Cardiac muscle cell (in vitro differentiated cells and primary cell): ENCODE measurements at places on chromosomes 6 and 20. TPM values are rescaled to one million over a fixed set of nuclear protein-coding genes. Genes with fewer than 3 reads are reported as not detected.
A peak's percentile ranks its signal among the peaks of the same experiment; 100 is the strongest.

GRCh38 chr20:58020656-58021454, 207.6 kb downstream of the ANKRD60 start:
- no peak for DNase-seq
- no peak overlapping the region for H3K27ac ChIP-seq
- H3K4me3 ChIP-seq, result no peak overlapping the region
- H3K27me3 ChIP-seq, result peaks cover 4% of the 10 kb centered on the region
- no peaks in the 10 kb centered on the region for H3K36me3 ChIP-seq

DNA sequence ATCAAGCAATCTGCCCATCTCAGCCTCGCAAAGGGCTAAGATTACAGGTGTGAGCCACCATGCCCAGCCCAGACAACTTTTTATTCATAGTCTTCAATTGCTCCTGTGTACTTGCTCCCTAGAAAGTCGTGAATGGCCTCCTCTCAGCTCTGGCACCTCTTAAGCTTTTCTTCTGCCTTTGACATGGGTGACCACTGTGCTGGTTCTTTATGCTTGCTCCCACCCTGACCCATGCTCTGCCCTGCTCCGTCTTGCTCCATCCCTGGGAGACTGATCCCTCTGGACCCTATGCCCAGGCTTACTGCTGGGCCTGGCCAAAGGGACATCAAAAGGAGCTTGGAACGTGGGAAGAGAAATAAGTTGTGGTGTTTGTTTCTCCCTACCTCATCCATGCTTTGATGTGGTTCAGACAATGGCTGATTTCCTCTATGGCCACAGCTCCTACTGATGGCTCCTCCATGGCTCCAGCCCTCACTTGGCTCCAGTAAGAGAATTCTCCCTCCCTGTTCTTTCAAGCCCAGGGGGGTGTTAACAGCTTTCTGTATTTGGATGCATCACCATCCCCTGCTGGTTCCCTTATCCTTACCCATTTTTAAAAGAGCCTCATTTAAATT, 7.7 kb upstream of the TREM2 start:
- H3K4me3 ChIP-seq, result no peak overlapping the region
- no peaks in the 10 kb centered on the region for H3K36me3 ChIP-seq
- no peaks in the 10 kb centered on the region for H3K27me3 ChIP-seq
- H3K4me1 ChIP-seq, result no peaks in the 10 kb centered on the region

DNA sequence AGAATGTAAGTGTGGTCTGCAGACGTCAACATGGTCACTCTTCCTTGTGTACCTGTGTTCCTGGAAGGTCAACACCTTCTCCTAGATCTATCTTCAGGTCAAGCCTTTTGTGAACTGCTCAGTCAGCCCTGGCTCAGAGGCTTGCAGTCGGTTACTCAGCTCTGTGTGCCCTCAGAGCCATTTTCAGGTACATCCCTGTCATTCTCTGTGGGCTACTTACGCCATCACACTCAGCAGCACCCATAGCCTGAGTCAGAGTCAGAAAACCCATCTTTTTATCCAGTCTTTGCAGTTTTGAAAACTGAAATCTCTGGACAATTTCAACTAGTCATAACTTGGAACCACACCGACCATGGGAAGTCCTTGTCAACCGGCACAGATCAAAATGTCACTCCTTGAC, 35.3 kb downstream of the TGM3 start:
- H3K27me3 ChIP-seq, result no peaks in the 10 kb centered on the region
- no peaks in the 10 kb centered on the region for H3K36me3 ChIP-seq
- H3K4me3 ChIP-seq, result no peak overlapping the region
- no peak overlapping the region for H3K27ac ChIP-seq

DNA sequence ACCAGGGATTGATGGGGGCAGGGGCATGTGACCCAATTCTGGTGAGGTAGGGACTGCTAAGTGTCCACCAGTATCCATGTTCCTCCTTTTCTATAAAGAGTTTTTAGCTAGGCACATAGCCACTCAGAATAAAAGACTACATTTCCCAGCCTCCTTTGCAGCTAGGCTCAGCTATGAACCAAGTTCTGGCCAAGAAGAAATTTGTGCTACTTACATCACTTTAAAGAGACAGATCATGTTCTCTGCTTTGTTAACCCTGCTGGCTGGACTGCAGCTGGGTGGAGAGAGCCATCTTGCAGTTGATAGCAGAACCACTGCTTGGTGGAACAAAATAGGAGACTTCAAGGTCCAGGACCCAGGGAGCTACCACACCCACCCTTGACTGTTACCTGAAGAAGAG, 5.3 kb upstream of the CCM2L start:
- H3K27ac ChIP-seq, result no peak overlapping the region
- no peaks in the 10 kb centered on the region for H3K36me3 ChIP-seq
- H3K27me3 ChIP-seq, result no peaks in the 10 kb centered on the region

DNA sequence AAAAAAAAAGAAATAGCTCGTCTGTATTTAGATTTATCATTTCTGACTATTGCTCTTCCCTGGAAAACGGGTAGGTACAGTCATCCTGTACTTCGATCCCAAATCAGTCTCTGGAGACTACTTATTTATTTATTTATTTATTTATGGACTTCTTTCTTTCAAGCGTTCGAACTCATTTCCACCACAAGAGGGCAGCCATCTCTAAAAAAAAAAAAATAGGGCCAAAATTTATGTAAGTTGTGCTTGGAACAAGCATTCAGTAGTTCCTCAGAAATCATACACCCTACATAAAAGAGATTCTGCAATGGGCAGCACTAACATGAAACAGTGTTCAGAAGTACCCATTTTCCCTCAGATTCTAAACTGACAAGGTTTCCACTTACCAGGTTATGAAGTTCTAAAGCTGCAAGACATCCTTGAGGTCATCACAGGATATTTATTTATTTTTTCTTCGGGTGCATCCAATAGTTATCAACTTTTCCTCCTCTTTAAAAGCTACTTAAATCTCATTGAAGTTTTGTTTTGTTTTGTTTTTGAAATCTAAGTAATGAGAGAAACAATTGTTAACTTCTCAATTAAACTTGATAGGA, 1.9 kb upstream of the BMP2 start:
- DNase-seq, result peak; percentile 53
- no peak overlapping the region for H3K27ac ChIP-seq
- H3K27me3 ChIP-seq, result no peaks in the 10 kb centered on the region
- peaks cover 12% of the 10 kb centered on the region for H3K4me1 ChIP-seq
- no peak overlapping the region for H3K4me3 ChIP-seq
- H3K36me3 ChIP-seq, result no peaks in the 10 kb centered on the region

GRCh38 chr20:25237610-25238318, 10.1 kb upstream of the PYGB start:
- H3K4me1 ChIP-seq, result peaks cover 11% of the 10 kb centered on the region
- H3K4me3 ChIP-seq, result no peak overlapping the region
- H3K27me3 ChIP-seq, result no peaks in the 10 kb centered on the region
- no peaks in the 10 kb centered on the region for H3K36me3 ChIP-seq
- no peak overlapping the region for H3K27ac ChIP-seq

- DNase-seq, result no peak
- H3K4me3 ChIP-seq, result no peak overlapping the region
- no peaks in the 10 kb centered on the region for H3K27me3 ChIP-seq
- H3K36me3 ChIP-seq, result no peaks in the 10 kb centered on the region
Observed at GRCh38 chr6:136086686-136087085, 163.4 kb downstream of the MTFR2 start.

GRCh38 chr6:149318581-149319286, 1.2 kb downstream of the TAB2 start:
- H3K4me3 ChIP-seq, result peak overlapping the region; percentile 93
- H3K27me3 ChIP-seq, result no peaks in the 10 kb centered on the region
- H3K4me1 ChIP-seq, result peaks cover 49% of the 10 kb centered on the region
- DNase-seq, result peak; percentile 59
- no peaks in the 10 kb centered on the region for H3K36me3 ChIP-seq

DNA sequence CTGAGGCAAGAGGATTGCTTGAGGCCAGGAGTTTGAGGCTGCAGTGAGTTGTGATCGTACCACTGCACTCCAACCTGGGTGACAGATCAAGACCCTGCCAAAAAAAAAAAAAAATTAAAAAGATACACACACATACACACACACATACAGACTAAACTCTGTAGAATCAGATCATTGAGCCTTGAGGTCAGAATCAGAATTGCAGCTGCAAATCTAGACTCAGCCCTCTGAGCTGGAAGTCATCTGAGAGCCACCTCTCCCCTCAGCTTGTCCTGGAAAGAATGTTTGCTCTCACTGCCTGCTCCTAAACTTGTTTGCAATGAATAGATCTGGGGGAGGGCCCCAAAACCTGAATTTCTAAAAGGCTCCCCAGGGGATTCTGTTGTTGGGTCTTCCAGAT, 41.4 kb upstream of the ANGPT4 start:
- H3K27me3 ChIP-seq, result no peaks in the 10 kb centered on the region
- no peak for DNase-seq
- H3K4me3 ChIP-seq, result no peak overlapping the region
- H3K27ac ChIP-seq, result no peak overlapping the region
- no peaks in the 10 kb centered on the region for H3K4me1 ChIP-seq

DNA sequence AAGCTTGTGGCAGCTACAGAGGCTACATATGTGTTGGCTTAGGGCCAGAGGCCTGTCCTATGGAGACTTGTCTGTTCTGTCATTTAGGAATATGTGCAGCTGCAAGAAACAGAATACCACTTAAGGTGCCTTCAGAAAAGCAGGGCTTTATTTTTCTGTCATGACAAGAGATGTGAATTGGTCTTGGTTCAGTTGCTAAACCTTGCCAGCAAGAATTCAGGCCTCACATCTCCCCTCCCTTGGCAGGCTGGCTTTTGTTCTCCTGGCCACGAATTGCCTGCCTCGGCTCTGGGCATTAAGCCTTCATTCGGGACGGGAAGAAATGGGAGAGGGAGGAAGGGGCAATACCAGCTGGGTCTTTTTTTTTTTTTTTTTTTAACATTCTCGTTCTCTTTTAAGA, 82.4 kb upstream of the TGM3 start:
- DNase-seq, result no peak
- no peak overlapping the region for H3K27ac ChIP-seq
- no peaks in the 10 kb centered on the region for H3K36me3 ChIP-seq
- peaks cover 3% of the 10 kb centered on the region for H3K27me3 ChIP-seq
- H3K4me1 ChIP-seq, result no peaks in the 10 kb centered on the region

DNA sequence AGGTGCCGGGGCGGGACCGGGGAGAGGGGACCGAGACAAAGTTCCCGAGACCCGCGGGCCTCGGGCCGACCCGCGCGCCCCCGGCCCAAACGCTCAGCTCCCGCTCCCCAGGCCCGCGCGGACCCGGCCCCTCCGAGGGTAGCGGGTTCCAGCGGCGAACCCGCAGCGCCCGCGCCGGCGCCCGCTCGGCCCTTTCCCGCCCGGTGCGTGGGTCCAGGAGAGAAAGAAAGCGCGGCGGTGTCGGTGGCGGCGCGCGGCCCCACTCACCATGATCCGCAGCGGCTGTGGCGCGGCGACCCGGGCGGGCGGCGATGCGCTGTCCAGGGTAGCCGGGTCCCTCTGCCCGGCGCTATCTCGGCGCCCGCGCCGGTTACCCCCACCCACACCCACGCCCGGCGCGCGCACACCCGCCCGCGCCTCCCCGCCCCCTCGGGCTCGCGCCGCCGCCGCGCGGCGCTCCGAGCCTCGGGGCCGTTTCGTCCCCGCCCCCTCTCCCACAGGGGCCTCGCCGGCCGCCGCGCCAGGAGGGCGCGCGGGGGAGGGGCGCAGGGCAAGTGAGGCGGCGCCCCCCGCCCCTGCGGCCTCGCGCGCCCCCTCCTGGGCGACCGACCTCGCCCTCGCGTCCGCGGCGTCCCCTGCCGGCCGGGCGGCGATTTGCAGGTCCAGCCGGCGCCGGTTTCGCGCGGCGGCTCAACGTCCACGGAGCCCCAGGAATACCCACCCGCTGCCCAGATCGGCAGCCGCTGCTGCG, at the start of gene ELOVL2:
ELOVL2 (minus strand) TSS at position 345 of the 751 bp plus-strand sequence; CDS start at position 270, 75 bp downstream.
- H3K4me1 ChIP-seq, result no peaks in the 10 kb centered on the region
- H3K27me3 ChIP-seq, result peaks cover 94% of the 10 kb centered on the region
- peak; percentile 83 for DNase-seq
- H3K36me3 ChIP-seq, result no peaks in the 10 kb centered on the region
- H3K27ac ChIP-seq, result no peak within 1 kb of the TSS

GRCh38 chr20:31560746-31561598, 44.1 kb upstream of the ID1 start:
- H3K4me3 ChIP-seq, result no peak overlapping the region
- no peaks in the 10 kb centered on the region for H3K4me1 ChIP-seq
- peak overlapping the region; percentile 32 for H3K27ac ChIP-seq
- peaks cover 17% of the 10 kb centered on the region for H3K36me3 ChIP-seq
- H3K27me3 ChIP-seq, result no peaks in the 10 kb centered on the region

GRCh38 chr6:56193846-56194245, 53.5 kb downstream of the COL21A1 start:
- no peaks in the 10 kb centered on the region for H3K27me3 ChIP-seq
- DNase-seq, result peak; percentile 27
- no peak overlapping the region for H3K27ac ChIP-seq

DNA sequence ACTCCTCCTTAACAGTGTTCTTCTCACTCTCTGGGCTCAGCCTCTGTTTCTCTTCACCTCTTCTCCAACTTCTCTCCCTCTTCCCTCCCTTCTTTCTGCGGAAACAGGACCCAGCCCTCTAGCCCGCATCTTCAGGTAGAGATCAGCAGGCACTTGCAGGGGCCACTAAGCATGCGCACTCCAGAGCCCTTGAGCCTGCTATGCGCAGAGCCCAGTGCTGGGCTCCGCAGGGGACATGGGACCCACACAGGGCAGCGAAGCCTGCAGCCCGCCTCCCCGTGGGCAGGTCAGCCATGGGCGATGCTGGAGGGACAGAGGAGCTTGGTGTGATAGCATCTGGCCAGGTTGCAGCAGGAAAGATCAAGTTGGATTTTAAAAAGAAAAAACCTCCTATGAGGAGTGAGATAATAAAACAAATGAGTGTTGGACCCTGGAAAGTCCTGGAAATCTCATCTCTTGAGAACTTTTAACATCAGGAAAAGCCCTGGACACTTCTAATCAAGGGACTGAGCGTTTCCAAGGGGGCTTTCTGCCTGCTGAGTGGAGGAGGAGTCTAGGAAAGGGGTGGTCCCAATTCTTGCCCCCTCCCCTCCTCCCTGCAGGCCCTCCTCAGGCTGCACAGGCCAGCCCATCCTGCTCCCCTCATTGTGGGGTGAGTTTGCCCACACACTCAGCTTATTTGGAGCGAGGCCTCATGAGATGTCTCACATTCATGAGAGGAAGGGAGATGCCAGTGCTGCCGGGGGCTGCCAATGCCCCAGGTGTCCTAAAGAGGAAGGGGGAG, 71.9 kb downstream of the MDGA1 start:
- DNase-seq, result no peak
- H3K27ac ChIP-seq, result no peak overlapping the region
- H3K36me3 ChIP-seq, result no peaks in the 10 kb centered on the region
- H3K4me1 ChIP-seq, result no peaks in the 10 kb centered on the region
- no peaks in the 10 kb centered on the region for H3K27me3 ChIP-seq

GRCh38 chr20:32205843-32206759, 1.4 kb downstream of the PLAGL2 start:
- no peaks in the 10 kb centered on the region for H3K36me3 ChIP-seq
- H3K4me3 ChIP-seq, result peak overlapping the region; percentile 87
- H3K4me1 ChIP-seq, result peaks cover 46% of the 10 kb centered on the region
- H3K27me3 ChIP-seq, result no peaks in the 10 kb centered on the region
- peak; percentile 54 for DNase-seq
- peak overlapping the region; percentile 99 for H3K27ac ChIP-seq

The RPP40 gene
- total RNA-seq, result 2.7 and 3.9 TPM in 2 replicates

The MUC21 gene
- not detected in 2 replicates for total RNA-seq

The KIF25 gene
- 1.6 TPM in 1 of 2 replicates, not detected in the other for total RNA-seq

The OR10C1 gene
- not detected in 2 replicates for total RNA-seq

The CDH22 gene
- not detected in 2 replicates for total RNA-seq

The RGS17 gene
- total RNA-seq, result 0.15 and 0.74 TPM in 2 replicates

The TBC1D20 gene
- 34.4 and 40.0 TPM in 2 replicates for total RNA-seq
